ENCODE measurements at places on chromosomes 7 and 10. TPM values are rescaled to one million over a fixed set of nuclear protein-coding genes. Genes with fewer than 3 reads are reported as not detected.

The FAM107B gene
- 143 TPM for total RNA-seq

The SHH gene
- total RNA-seq = not detected

The SPDYE6 gene
- total RNA-seq = not detected

The CALHM2 gene
- total RNA-seq = 22.2 TPM

The NEBL gene
- total RNA-seq = 0.11 TPM

The CNPY1 gene
- total RNA-seq = not detected

The FAM25G gene
- total RNA-seq = not detected

The INMT gene
- total RNA-seq = not detected

The PTPRN2 gene
- total RNA-seq = 0.42 TPM

The CD36 gene
- 4.6 TPM for total RNA-seq

The ASAH2 gene
- total RNA-seq = 5.4 TPM

The ZP3 gene
- 1.6 TPM for total RNA-seq

DNA sequence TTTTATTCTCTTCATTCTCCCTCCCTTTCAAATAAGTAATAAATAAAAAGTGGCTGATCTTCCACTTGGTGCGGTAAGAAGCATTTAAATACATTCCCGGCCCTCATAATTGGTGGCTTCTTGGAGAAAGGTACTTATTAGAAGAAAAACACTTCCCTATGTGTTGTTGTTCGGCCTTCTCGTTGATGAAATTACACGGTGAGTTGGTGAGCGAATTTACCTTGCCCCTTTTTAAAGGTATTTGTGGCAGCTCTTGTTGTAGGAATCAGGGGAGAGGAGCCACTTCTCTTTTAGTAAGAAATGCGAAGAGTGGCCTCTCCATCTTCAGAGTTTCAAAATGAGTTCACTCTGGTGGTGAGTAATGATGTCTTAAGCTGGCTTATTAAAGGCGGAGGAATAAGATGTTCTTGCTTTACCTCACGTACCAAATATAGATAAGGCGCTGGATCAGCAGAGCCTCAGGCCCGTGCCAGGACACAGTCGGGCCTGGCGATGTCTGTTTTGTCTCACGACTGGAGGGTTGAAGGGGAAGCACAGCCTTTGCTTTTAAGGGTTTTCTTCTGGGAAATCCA lies 135.9 kb downstream of the CUX1 start:
- no peaks in the 10 kb centered on the region for H3K4me1 ChIP-seq
- H3K27ac ChIP-seq = no peak overlapping the region
- no peak overlapping the region for H3K4me3 ChIP-seq

DNA sequence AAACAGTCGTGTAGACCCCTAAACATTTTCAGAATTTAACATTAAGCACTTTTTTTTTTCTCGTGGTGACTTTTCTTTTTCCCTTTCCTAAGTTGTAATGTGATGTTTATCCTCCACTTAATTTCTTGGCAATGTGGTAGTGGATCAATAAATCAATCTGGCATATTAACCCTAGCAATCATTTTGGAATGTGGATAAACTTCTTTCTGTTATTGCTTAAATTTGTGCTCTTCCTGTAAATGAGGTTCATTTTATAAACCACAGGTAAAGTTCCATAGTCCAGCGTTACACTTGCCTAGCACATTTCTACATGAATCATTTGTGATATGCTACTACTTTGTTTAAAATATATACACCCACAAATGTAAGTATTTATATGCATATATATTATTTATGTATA lies 247.4 kb upstream of the ETV1 start:
- H3K4me1 ChIP-seq = no peaks in the 10 kb centered on the region
- H3K27ac ChIP-seq = no peak overlapping the region
- no peaks in the 10 kb centered on the region for H3K36me3 ChIP-seq
- H3K27me3 ChIP-seq = no peaks in the 10 kb centered on the region
- H3K4me3 ChIP-seq = no peak overlapping the region

DNA sequence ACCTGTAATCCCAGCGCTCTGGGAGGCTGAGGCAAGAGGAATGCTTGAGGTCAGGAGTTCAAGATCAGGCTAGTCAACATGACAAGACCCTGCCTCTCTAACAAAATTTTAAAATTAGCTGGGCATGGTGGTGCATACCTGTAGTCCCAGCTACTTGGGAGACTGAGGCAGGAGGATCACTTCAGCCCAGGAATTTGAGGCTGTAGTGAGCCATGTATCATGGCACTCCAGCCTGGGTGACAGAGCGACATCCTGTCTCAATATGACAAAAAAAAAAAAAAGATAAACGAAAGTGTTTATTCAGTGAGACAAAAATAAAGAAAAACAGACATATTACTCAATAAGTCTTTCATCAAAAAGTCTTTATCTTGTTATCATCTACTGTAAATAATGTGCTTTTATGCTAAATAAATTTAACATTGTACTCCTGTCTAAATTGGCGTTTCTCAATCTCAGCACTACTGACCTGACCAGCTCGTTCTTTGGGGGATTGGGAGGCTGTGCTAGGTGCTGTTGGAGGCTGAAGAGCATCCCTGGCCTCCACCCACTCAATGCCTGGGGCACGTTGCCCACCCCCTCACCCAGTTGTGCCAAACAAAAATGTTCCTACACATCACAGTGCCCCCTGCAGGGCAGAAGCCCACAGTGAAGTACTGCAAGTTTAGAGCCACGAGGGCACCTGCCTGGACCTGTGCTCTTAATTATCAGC lies 57.7 kb downstream of the NCAPG2 start:
- DNase-seq = no peak
- no peak overlapping the region for H3K27ac ChIP-seq
- no peaks in the 10 kb centered on the region for H3K36me3 ChIP-seq
- H3K27me3 ChIP-seq = no peaks in the 10 kb centered on the region
- H3K4me3 ChIP-seq = no peak overlapping the region
- H3K4me1 ChIP-seq = no peaks in the 10 kb centered on the region

GRCh38 chr7:89757910-89758309 lies 396.4 kb upstream of the STEAP1 start:
- no peak for DNase-seq
- no peaks in the 10 kb centered on the region for H3K36me3 ChIP-seq
- no peak overlapping the region for H3K4me3 ChIP-seq
- H3K27me3 ChIP-seq = no peaks in the 10 kb centered on the region
- no peak overlapping the region for H3K27ac ChIP-seq

DNA sequence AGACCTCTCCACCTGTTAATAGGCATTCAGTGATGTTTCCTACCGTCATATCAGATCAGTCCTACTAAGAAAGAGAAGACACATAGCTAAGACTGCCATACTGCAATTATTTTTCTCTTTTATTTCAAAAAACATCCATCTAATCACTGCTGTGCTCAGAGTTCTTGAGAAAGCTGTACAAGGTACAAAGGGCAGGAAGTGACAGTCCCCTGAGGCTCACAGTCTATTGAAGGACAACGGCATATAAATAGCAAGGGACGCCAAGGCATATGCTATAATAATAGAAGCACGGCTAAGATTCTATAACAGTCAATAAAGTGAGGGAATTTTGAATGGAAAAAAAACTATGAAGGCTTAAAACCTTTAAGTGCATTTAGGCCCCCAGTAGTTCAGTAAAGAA lies 415.3 kb upstream of the NRP1 start:
- H3K36me3 ChIP-seq = no peaks in the 10 kb centered on the region
- no peaks in the 10 kb centered on the region for H3K27me3 ChIP-seq
- DNase-seq = no peak
- no peaks in the 10 kb centered on the region for H3K4me1 ChIP-seq

DNA sequence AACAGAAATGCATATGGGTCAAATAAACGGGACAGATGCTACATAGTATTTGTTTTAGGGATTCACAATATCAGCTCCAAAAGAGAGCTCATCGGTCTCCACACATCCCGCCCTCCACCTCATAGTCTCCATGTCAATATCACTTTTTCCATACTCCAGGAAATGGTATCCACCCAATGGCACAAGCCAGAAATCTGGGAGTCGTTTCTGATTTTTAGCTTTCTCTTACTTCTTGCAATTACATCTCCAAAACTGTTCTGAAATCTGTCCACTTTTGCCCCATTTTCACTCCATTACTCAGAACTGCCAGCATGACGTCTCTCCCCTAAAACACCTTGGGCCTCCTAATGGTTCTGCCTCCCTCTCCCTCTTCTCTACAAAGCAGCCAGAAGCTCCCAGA lies 47.4 kb upstream of the EZH2 start:
- no peak overlapping the region for H3K27ac ChIP-seq
- no peak overlapping the region for H3K4me3 ChIP-seq
- H3K36me3 ChIP-seq = no peaks in the 10 kb centered on the region
- H3K4me1 ChIP-seq = no peaks in the 10 kb centered on the region
- H3K27me3 ChIP-seq = no peaks in the 10 kb centered on the region

DNA sequence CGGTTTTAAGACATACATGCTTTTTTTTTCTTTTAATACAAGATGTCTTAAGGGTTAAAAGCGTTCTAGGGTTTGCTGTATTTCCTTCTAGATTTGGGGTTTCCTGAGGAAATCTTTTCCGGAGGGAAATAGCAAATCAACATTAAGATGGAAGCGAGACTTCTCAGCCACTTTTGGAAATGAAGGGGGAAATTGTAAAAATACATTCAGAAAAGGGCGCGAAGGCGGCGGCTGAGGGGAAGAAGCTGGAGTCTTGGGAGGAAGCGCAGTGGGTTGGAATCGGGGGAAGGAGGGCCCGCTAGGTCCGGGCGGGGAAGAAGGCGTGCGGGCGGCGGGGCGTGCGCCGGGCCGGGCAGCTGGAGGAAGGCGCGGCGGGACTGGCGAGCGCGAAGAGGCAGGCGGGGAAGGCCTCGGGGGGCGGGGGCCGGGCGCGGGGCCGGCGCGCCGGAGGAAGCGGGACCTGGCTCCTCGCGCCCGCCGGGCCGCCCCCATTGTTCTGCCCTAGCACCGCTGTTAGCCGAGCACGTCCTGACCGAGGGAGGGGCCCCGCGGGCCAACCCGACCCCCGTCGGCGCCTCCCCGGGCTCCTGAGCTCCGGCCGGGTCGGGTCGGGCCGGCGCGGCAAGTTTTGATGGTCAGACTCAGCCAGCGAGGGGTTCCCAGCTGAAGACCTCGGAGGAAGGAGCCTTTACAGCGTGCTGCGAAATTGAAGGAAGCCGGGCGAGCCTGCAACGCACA lies 1.5 kb upstream of the SKIDA1 start:
- peak overlapping the region; percentile 70 for H3K27ac ChIP-seq
- peaks cover 13% of the 10 kb centered on the region for H3K4me1 ChIP-seq
- DNase-seq = peak; percentile 63

DNA sequence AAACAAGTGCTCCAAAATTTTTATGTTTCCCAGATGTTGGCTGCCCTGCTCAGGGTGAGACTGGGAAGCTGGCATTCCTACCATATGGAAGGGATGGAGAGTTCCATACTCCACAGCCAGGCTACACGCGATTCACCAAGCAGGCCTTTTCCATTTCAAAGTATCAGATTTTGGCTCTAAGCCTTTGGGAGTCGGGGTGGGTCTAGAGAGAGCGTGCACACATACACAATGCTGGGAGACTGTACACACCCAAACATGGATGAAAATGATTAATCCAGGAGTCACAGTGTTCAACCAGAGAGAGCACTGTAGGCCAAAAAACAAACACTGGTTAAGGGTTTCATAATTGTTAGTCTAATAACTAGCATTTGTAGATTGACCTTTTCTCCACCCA lies 295.0 kb downstream of the BICC1 start:
- H3K4me3 ChIP-seq = no peak overlapping the region
- no peaks in the 10 kb centered on the region for H3K4me1 ChIP-seq
- DNase-seq = no peak
- H3K27ac ChIP-seq = no peak overlapping the region
- no peaks in the 10 kb centered on the region for H3K27me3 ChIP-seq

- no peaks in the 10 kb centered on the region for H3K4me1 ChIP-seq
- no peak overlapping the region for H3K27ac ChIP-seq
- peaks cover 6% of the 10 kb centered on the region for H3K36me3 ChIP-seq
- H3K4me3 ChIP-seq = no peak overlapping the region
- no peak for DNase-seq
Observed at GRCh38 chr7:30459591-30460245, 18.9 kb downstream of the NOD1 start.

GRCh38 chr7:75534727-75535307 lies 42.7 kb downstream of the SPDYE5 start:
- no peaks in the 10 kb centered on the region for H3K4me1 ChIP-seq
- H3K36me3 ChIP-seq = no peaks in the 10 kb centered on the region
- H3K27me3 ChIP-seq = no peaks in the 10 kb centered on the region
- no peak overlapping the region for H3K27ac ChIP-seq

DNA sequence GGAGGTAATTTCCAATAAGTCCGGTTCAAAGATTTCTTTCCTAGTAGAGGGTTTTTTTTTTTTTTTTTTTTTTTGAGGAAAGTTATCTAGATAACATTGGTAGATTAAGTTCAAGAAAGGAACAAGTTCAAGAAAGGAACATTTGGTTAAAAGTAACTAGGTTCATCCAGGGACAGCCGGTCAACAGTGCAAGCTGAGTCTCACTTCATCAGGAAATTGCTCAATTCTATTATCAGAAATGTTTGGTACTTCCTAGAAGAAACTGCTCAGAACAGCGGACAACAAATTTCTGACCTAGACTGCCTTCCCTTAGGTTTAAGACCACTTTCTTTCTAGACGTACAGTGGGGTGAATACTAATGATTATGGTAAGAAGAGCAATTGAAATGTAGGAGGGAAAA lies 3.7 kb upstream of the IL2RA start:
- H3K27me3 ChIP-seq = no peaks in the 10 kb centered on the region
- no peaks in the 10 kb centered on the region for H3K36me3 ChIP-seq
- H3K27ac ChIP-seq = no peak overlapping the region
- DNase-seq = no peak

- H3K27me3 ChIP-seq = no peaks in the 10 kb centered on the region
- no peaks in the 10 kb centered on the region for H3K36me3 ChIP-seq
- H3K27ac ChIP-seq = no peak overlapping the region
- H3K4me3 ChIP-seq = no peak overlapping the region
- no peak for DNase-seq
Observed at GRCh38 chr7:17020250-17020649, 138.5 kb upstream of the AGR3 start.

GRCh38 chr10:47060993-47061500 lies 149.8 kb downstream of the PTPN20 start:
- H3K4me3 ChIP-seq = no peak overlapping the region
- no peaks in the 10 kb centered on the region for H3K4me1 ChIP-seq
- H3K27ac ChIP-seq = no peak overlapping the region
- no peaks in the 10 kb centered on the region for H3K36me3 ChIP-seq
- no peak for DNase-seq
- H3K27me3 ChIP-seq = no peaks in the 10 kb centered on the region

- no peak for DNase-seq
- no peak overlapping the region for H3K27ac ChIP-seq
- no peaks in the 10 kb centered on the region for H3K4me1 ChIP-seq
Observed at GRCh38 chr7:156143158-156143557, 330.9 kb upstream of the SHH start.

- no peak overlapping the region for H3K27ac ChIP-seq
- DNase-seq = no peak
- H3K27me3 ChIP-seq = no peaks in the 10 kb centered on the region
Observed at GRCh38 chr10:86198271-86198670, 168.3 kb downstream of the GRID1 start.

Data from CD8-positive, alpha-beta memory T cell (primary cell).